NK-92 treated with Interleukin-12 subunit alpha and Interleukin-12 subunit beta, amount 100 ng/mL, for 24 hours (cell line): ENCODE measurements at places on chromosomes 6 and 20.

GRCh38 chr20:46951405-46951804 is 56.8 kb downstream of the EYA2 start:
- DNase-seq, result peak; percentile 18

- DNase-seq, result no peak
Measured at GRCh38 chr6:77470983-77471382, 7.7 kb upstream of the HTR1B start.

DNA sequence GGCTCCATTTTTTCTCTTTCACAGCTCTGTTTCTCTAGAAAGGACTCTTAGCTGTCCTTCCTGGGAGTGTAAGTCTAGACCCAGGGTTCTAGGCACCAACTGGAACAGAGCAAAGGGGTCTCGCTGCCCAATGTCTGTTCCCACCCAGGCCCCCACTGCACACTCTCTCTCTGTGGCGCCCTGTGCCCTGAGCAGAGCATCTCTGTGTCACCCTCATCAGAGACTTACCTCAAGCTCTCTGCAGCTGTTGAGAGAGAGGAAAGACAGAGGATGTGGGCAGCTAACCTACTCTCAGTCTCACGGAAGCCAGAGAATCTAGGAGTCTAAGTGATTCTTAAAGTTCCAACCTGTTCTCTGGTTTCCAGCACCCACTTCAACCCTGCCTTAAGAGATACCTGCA is 9.5 kb downstream of the NCR2 start:
- DNase-seq, result no peak

- DNase-seq, result no peak
Measured at GRCh38 chr6:22113026-22113766, 183.6 kb downstream of the PRL start.

- no peak for DNase-seq
Measured at GRCh38 chr20:16758454-16759180, 10.5 kb downstream of the OTOR start.

DNA sequence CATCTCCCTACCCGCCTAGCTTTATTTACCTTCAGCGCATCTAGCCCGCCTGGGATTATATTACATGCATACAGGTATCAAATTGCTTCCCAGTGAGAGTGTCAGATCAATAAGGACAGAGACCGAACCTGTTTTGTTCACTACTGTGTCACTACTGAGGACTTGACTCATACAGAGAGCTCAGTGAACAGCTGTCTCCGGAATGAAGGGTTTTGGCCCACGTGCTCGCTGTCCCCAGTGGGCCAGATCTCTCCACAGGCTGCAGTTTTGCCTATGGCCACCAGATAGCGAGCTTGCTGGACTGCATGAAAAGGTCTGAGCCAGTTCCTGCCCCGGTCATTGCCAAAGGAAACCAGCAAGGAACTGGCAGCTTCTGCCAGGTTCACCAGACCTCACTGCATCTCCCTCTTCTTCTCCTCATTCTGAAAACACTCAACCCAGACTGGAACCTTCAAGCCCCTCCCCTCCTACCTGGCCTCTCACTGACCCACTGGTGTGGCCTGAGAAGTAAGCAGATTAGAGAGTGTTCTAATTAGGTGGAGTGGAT is 150.8 kb downstream of the ZMYND8 start:
- DNase-seq, result no peak
